OCI-LY7 (cell line): ENCODE measurements at places on chromosomes 2 and 18.

GRCh38 chr2:150598383-150598782, 110.9 kb upstream of the RND3 start:
- no peak for DNase-seq

DNA sequence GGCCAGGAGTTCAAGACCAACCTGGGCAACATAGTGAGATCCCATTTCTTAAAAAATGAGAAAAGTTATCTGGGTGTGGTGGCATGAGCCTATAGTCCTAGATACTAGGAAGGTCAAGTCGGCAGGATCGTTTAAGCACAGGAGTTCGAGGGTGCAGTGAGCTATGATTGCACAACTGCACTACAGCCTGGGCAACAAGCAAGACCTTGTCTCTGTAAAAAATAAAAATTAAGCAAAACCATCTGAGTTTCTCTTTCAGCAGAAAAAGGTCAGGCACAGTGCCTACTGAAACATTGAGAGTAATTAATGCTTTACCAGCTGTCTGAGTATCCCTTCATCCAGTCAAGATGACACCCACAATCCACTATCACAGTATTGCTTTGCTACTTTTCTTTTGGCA, 258.3 kb downstream of the MBD5 start:
- no peak for DNase-seq

DNA sequence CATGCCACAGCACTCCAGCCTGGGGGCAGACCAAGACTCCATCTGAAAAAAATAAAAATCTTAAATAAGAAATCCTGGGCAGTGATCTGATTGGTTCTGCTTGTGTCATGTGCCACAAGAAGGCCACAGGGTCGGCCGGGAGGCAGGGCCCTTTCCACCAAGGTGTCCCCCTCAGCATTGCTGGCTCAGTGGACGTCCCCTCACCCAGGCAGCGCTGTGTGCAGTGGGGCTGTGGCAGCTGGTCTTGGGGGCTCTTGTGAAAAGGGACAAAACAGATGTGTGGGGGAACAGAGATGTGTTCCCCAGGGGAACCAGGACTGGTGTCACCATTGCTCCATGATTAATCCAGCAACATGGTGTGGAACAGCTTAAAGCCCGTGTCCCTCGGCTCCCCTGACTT, 60.5 kb downstream of the HS6ST1 start:
- DNase-seq = no peak

GRCh38 chr18:79393635-79394533, 1.8 kb upstream of the NFATC1 start:
- DNase-seq = peak; percentile 17

DNA sequence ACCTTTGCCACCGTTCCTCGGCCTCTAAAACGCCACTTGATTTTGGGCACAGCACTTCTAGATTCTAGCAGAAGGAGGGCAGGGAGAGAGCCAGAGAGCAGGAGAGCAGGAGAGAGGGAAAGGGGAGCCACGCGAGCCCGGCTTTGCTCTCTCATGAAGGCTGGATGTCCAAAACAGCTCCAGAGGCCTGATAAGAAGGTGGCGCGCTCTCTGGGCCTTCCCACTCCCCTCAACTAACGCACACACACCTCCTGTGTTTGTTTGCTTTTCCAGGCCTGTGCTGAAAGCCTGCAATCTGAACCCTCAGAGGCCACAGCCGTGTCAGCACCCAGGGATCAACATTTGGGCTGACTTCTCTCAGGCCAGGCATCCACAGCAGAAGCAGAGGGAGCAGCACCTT, 184.8 kb upstream of the SOX11 start:
- no peak for DNase-seq

DNA sequence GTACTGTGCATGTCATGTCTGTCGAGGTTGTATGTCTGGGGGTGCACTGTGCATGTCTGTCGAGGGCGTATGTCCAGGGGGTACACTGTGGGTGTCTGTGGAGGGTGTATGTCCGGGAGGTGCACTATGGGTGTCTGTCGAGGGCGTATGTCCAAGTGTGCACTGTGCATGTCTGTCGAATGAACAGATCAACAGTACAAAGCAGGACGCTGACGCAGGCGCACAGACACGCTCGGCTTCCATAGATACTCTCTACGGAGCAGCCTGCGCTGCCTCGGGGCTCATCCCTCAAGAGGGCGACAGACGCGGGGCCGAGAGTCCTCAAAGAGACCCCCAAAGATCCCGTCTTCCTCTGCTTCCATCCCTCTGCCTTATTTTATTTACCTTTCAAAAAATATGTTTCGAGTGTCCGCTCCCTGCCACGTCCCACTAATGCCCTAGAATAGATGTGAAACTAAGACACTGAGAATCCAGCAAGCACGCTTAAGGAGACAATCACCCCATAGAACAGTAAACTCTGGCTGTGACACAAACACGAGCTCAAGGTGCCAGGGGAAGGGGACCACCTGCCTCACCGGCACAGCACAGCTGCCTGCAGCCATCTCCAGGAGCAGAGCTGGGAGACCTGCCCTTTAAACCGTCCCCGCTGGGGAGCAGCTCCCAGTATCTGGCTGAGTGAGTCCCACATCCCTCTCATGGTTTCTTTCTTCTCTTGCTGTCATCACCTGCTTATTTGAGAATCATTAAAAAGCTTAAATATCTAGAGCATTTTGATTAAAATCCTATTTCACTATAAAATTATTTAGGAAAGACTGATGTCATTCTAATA, 250.5 kb upstream of the MYT1L start:
- no peak for DNase-seq

GRCh38 chr18:32868406-32868805, 95.6 kb upstream of the KLHL14 start:
- peak; percentile 37 for DNase-seq
